ENCODE measurements at places on chromosomes 5 and 9.

GRCh38 chr9:135218331-135219225, 131.1 kb downstream of the OLFM1 start:
- DNase-seq, result no peak

- no peak for DNase-seq
Measured at GRCh38 chr9:78167356-78167755, 68.5 kb upstream of the CEP78 start.

- no peak for DNase-seq
Measured at GRCh38 chr9:1759771-1760300, 255.3 kb upstream of the SMARCA2 start.

DNA sequence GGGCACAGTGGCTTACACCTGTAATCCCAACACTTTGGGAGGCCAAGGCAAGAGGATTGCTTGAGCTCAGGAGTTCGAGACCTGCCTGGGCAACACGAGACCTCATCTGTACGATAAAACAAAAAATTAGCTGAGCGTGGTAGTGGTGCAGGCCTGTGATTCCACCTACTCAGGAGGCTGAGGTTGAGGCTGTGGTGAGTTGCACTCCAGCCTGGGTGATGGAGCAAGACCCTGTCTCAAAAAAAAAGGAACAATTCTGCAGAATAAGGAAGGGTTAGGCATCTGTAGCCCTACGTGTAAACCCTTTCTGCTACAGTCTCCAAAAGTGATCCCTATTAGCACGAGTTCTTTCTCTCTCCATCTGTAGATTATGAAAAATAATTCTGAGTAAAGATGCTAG, 19.9 kb downstream of the CDC26 start:
- DNase-seq, result no peak

DNA sequence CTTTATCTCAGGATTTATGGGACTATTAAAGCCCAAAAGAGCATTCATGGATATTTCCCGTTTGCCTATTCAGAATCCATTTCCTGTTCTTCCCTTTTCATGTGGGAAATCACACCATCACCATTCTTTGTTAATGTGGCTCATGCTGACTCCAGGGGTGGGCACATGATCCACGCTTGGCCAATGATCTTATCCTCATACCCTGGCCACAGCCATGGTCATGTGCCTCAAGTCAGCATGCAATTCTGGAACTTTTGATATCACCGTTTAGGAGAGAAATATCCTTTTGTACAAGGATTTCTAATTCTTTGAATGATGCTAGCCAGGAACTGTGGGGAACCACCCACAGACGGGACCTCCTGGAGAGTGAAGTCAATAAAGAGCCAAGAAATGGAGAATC, 272.2 kb downstream of the PRELID2 start:
- DNase-seq, result no peak

GRCh38 chr5:178427576-178428197, 162.5 kb downstream of the COL23A1 start:
- no peak for DNase-seq

DNA sequence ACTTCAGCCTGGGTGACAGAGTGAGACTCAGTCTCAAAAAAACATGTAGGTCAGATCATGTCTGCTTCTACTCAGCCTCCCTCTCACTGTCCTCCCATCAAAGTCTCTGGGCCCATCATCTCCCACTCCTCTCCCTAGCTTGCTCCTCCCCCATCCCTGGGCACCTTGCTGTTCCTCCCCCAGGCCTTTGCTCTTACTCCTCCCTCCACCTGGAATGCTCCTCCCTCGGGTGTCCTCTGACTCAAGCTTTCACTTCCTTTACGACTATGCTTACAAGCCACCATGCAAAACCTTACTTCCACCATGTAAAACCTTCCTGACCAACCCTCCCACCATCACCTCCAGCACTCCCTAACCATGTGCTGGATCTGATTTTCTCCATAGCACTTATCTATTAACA, 51.5 kb downstream of the MTMR12 start:
- no peak for DNase-seq
